ENCODE measurements at places on chromosomes 6 and 20.

GRCh38 chr6:142357879-142358278 lies 56.1 kb downstream of the ADGRG6 start:
- DNase-seq = peak; percentile 15

DNA sequence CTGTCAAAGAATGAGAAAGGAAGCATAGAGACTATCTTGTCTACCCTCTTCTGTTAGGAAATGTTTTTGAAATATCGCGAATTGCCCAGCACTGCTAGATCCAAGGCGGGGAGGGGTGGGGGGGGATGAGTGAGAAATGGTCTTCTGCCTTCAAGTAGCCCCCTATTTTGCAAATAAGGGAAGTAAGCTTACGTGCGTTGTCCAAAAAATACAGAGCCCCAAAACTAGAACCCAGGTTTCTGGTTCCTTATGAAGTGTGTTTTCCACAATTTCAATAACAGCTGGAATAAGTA lies 923 bp upstream of the ILRUN start:
- no peak for DNase-seq

- peak; percentile 98 for DNase-seq
These were observed 900 bp downstream of the BCLAF1 start for GRCh38 chr6:136288566-136289326.

- peak; percentile 8 for DNase-seq
These were observed 162.4 kb upstream of the BTBD3 start for GRCh38 chr20:11755071-11755841.

GRCh38 chr6:70834520-70834919 lies 122.3 kb downstream of the B3GAT2 start:
- peak; percentile 12 for DNase-seq

DNA sequence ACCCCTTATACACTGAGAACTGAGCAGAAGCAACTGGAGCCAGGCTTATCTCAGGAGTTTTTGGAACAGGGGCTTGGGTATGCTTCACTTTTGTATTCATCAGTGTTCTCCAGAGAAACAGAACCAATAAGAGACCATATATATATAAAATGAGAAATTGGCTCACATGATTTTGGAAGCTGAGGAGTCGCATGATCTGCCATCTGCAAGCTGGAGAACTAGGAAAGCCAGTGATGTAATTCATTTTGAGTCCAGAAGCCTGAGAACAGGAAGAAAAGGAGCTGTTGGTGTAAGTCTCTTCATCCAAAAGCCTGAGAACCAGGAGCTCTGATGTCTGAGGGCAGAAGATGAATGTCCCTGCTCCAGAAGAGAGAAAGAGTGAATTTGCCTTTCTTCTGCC lies 272.0 kb downstream of the SLC35F1 start:
- no peak for DNase-seq

DNA sequence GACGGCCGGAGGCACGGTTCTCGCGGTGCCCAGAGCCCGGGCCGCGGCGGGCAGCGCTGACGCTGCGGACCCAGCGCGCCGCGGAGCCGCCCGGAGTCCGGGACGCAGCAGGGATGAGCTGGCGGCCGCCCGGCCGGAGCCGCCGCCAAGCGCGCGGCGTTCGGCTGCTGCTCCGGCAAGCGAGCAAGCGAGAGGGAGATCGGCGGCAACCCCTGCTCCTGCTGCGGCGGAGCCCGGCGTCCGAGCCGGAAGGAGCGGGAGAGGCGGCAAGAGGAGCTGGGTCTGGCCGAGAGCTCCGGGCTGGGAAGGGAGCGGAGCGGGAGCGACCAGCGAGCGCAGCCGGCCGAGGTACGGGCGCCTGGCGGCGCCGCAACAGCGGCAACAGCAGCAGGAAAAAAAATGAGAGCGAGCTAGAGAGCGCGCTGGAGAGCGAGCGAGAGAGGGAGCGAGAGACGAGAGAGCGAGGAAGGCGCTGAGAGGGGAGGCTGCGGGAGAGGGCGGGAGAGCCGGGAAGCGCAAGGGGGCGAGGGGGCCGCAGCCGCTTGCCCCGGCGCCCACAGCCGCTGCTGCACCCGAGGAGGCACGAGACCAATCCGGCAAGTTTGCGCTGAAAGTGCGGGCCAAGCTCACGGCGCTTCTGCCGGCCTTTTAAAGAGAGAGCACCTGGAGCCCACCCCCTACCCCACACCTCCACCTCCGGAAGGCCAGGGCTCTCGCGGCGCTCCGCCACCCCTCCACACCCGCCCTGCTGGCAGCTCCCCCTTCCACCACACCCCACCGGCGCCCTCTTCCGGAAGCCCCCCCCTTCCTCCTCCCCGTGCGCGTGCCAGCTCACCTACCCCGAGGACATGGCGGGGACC lies 496 bp downstream of the GRM4 start:
- peak; percentile 31 for DNase-seq

- DNase-seq = no peak
These were observed 475.3 kb upstream of the SOX4 start for GRCh38 chr6:21118216-21118780.

GRCh38 chr6:321158-321438 lies 28.8 kb downstream of the DUSP22 start:
- DNase-seq = no peak

- no peak for DNase-seq
These were observed 33.9 kb downstream of the SUN5 start for GRCh38 chr20:32970115-32970972.

GRCh38 chr20:55329108-55329507 lies 676.2 kb downstream of the CBLN4 start:
- no peak for DNase-seq

GRCh38 chr6:170049641-170050561 lies 241.0 kb downstream of the DLL1 start:
- peak; percentile 84 for DNase-seq

- DNase-seq = no peak
These were observed 703.4 kb downstream of the EPM2A start for GRCh38 chr6:145031962-145032361.

DNA sequence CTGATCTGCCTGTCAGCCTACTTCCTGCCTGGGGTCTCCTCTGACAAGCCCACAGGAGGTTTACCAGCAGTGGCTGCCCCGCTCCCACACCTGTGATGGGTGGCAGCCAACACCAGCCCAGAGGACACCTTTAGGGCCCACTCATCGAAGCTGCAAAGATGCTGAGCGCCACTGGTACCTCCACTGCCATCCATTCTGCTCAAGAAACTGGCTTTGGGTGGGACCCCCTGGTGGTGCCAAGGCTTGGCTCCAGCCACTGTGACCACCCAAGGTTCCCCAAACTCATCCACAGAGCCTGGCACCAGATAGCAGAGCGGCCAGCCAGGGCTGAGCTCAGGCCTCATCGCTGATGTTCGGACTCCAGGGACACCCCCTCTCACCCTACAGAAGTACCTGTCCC lies 42.5 kb downstream of the PREX1 start:
- no peak for DNase-seq

DNA sequence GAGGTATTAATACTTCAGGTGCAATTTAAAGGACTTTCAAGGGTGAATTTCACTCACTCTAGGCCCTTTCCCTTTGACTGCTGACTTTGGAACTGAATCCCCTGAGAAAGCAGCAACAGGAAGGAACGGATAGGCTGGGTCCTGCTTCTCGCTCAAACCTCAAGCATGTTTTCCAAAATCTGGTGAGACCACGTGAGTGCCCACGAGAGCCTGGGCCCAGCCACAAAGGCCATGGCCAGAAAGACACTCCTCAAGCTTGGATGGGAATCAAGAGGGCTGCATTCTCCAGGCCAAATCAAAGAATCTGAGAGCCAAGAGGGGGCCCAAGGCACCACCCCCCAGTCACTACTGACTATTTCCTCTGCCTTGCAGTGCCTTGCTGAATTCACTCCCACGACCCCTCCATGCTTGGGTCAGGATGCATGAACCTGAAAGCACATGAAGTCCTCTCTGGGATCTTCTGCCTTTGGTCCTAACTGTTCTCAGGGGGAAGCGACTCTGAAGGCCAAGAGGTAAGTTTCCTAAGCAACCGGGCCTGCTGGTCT lies 146.1 kb downstream of the NFATC2 start:
- no peak for DNase-seq

- DNase-seq = no peak
These were observed 132.7 kb downstream of the EDN1 start for GRCh38 chr6:12422848-12423247.

DNA sequence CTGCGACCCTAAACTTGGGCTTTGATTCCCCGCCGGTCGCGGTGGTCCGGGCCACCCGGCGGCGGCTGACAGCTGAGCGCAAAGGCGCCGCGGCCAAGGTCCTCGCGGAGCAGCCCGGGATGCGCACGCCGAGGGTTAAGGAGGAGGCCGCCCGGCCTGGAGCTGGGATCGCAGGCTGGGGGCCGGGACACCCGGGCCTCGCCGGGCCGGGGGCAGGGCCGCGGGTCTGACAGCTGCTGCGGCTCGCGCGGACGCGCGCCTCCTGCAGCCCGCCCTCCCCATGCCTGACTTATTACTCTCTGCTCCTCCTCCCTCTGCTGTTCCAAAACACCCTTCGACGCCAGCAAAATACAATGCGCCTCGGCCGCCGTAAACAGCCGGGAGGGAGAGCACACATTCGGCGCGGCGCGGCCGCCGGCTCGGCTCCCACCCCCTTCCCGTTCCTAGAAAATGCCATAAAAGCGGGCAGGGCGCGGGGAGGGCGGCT lies 746 bp downstream of the BACH2 start:
- DNase-seq = peak; percentile 69

- no peak for DNase-seq
These were observed 44.1 kb downstream of the GJA1 start for GRCh38 chr6:121479486-121480098.

GRCh38 chr6:141028791-141029280 lies 1103.9 kb upstream of the GJE1 start:
- no peak for DNase-seq

- no peak for DNase-seq
These were observed 151.8 kb downstream of the ZFP64 start for GRCh38 chr20:52039790-52040189.

GRCh38 chr20:717832-718231 lies 42.2 kb upstream of the SCRT2 start:
- DNase-seq = no peak

GRCh38 chr6:157503018-157503747 lies 122.2 kb downstream of the ZDHHC14 start:
- no peak for DNase-seq

DNA sequence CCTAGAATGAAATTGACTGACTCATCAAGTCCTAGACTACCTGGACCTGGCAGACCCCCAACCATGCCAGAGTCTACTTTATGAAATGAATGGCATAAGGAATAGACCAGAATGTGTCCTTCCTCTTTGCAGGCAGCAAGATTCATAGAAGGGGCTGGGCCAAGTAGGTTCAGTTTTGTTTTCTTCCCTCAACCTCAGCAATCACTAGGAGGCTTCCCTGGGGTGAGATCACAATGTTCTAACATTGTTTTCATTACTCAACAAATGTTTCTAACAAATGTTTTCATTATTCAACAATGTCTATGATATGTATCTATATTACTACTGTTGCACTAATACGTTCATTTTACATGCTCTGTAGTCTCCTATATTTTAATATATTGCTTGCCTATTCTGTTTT lies 8.4 kb upstream of the FAM162B start:
- no peak for DNase-seq

GRCh38 chr6:10412461-10413261 lies 2.2 kb downstream of the TFAP2A start:
- DNase-seq = no peak

- DNase-seq = peak; percentile 45
These were observed 26.0 kb downstream of the UQCC1 start for GRCh38 chr20:35385733-35386132.

DNA sequence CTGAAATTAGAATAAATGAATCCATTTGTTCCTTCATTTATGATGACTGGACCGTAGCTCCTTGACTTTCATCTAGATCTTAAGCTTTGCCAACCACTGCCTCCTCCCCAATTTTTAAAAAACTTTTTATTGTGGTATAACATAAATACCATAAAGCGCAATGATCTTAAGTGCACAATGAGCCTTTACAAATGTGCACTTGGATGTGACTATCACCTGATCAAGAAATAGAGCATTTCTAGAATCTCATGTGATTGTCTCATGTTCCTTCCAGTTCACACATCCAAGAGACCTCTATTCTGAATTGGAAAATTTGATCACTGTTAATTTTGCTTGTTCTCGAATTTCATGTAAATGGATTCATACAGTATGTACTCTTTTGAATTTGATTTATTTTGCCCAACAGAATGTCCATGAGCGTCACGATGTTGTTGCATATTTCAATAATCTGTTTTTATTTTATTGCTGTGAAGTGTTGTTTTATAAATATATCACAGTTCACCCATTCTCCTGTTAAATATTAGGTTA lies 442.2 kb downstream of the CDKAL1 start:
- DNase-seq = no peak

DNA sequence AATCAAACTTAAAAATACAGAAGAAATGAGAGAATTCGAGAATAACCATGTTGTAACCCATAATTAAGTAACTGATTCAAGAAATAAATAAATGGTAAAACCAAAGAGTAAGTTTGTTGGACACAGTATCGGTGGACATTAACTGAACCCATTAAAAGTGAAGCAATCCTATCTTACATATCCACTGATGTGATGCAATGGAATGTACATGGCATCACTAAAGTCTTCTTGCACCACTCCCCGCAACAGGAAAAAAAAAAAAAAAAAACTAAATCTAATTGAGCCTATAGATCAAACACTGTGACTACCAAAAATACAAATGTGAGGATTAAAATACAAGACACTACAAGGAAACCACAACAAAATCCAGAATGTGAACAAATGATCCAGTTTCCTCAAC lies 7.9 kb downstream of the SNX14 start:
- DNase-seq = peak; percentile 20

DNA sequence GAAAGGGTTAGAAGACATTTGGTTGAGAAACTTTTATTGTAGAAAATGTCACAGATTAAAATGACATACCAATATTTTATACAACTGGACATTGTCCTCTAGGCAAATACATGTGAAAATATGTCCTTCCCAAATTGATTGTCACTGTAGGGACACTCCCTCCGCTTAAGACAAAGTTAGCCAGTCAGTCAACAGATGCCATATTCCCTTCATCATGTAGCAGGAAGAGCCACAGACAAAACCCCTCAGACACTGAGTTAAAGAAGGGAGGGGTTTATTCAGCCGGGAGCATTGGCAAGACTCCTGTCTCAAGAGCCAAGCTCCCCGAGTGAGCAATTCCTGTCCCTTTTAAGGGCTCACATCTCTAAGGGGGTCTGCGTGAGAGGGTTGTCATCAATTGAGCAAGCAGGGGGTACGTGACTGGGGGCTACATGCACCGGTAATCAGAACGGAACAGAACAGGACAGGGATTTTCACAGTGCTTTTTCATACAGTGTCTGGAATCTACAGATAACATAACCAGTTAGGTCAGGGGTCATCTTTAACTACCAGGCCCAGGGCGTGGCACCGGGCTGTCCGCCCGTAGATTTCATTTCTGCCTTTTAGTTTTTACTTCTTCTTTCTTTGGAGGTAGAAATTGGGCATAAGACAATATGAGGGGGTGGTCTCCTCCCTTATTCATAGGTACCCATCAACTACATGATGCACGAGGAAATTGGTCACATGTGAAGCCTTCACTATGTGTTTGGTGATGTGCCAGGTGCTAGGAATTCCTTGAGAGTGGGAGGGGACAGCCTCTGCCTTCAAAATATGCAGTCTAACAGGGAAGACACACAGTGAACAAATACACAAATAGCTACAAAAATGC lies 155.7 kb upstream of the CDYL start:
- DNase-seq = no peak

GRCh38 chr6:130466748-130467061 lies 100.9 kb downstream of the TMEM200A start:
- DNase-seq = peak; percentile 21
